NCI-H1105 treated with DMSO at 0.1 percent for 48 hours (cell line): ENCODE measurements at places on chromosomes 12 and 14.
A peak's percentile ranks its signal among the peaks of the same experiment; 100 is the strongest.

- peak; percentile 5 for DNase-seq
Measured at GRCh38 chr14:79165471-79166090, 995.4 kb downstream of the NRXN3 start.

DNA sequence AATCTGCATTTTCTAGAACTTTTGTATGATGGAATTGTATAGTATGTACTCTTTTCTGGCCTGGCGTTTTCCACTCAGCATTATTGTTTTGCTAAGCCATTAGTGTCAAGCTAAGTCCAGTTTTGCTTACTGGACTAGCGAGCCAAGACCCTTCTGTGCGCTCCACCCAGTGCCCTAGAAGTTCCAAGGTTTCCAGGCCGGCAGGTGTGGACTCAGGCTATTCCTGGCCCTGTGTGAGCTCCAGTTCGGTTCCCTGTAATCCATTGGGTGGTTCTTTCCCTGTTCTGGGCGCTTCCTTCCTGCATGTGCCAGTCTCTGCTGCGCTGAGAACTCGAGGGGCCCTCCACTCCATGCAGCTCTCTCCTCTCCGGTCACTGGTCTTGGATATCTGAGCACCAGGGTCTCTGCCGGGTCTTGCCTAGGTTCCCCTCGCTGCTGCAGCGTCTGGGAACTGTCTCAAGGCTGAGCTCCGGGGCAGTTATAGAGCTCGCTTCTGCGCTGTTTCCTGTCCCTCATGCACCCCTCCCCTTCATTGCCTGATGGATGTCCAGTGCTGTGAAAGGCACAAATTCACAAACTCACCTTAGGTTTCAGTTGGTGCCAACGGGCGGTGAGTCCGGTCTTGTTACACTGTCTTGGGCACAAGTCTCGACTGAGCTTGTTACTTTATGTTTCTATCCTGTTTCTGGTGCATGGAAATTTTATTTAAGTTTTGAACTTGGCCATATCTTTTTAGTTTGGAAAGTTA lies 100.8 kb downstream of the ADGRD1 start:
- DNase-seq = no peak

- DNase-seq = peak; percentile 19
Measured at GRCh38 chr14:98077176-98077575, 1194.8 kb downstream of the BCL11B start.

DNA sequence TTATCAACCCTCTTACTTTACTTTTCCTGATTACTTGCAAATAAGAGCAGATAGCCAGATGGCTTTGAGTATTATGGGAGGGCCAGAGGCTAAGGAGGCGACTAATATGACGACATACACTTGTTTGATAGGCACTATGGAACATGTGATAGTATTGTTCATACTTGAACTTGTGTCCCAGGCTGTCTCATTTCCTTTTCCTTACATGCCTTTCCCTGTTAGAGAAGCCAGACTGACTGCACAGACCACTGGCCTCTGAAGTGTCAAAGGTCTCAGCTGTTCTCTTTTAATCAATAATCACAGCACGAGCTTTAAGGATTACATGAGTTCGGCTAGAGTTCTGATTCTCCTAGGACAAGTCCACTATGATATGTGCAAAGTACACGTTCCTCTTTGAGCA lies 326.0 kb downstream of the PRKD1 start:
- no peak for DNase-seq

- DNase-seq = no peak
Measured at GRCh38 chr14:30020687-30021086, 93.0 kb upstream of the PRKD1 start.

- no peak for DNase-seq
Measured at GRCh38 chr14:46323404-46323762, 328.2 kb downstream of the RPL10L start.

DNA sequence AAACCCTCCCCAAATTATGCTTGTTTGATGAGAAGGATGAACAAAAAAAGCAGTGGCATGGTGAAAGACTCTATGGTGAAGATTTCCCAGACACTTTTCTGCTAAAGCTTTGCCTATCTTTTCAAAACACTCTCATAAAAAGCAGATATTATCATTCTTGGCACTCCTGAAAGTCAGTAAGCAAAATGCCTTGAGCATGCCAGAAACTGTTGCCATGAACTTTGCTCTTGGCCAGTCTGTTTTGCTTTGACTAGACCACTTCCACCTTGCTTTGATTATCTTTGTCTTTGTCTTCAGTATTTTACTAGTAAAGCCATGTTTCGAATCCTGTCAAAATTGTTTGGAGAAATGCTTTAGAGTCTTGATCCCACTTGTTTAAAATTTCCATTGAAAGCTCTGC lies 110.4 kb downstream of the CNTN1 start:
- DNase-seq = no peak

DNA sequence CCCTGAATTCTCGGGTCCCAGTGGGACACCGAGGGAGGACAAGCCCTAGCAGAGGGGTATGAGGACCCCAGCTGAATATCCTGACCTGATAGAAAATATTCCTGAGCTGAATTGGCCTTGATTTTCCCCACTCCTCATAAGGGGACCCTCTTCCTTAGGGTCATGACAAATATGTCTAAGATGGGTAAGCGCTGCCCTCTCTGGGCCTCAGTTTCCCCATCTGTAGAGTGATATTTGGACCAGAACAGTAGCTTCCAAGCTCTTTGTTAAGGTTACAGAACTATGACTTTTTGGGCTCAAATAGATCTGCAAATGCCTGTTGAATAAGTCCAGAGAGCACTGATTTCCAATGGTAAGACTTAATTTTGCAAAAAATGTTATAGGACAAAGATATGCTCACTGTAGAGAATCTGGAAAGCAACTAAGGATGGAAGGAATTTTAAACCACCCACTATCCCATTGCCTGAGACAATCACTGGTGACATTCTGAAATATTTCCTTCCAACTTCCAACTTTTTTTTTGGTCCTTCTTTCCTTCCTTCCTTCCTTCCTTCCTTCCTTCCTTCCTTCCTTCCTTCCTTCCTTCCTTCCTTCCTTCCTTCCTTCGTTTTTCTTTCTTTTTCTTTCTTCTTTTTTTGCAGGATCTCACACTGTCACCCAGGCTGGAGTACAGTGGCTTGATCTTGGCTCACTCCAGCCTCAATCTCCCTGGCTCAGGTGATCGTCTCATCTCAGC lies 32.0 kb downstream of the MYL2 start:
- no peak for DNase-seq
